Hippocampal formation (tissue), 2 donors: ENCODE measurements at places on chromosomes 6 and 20.

DNA sequence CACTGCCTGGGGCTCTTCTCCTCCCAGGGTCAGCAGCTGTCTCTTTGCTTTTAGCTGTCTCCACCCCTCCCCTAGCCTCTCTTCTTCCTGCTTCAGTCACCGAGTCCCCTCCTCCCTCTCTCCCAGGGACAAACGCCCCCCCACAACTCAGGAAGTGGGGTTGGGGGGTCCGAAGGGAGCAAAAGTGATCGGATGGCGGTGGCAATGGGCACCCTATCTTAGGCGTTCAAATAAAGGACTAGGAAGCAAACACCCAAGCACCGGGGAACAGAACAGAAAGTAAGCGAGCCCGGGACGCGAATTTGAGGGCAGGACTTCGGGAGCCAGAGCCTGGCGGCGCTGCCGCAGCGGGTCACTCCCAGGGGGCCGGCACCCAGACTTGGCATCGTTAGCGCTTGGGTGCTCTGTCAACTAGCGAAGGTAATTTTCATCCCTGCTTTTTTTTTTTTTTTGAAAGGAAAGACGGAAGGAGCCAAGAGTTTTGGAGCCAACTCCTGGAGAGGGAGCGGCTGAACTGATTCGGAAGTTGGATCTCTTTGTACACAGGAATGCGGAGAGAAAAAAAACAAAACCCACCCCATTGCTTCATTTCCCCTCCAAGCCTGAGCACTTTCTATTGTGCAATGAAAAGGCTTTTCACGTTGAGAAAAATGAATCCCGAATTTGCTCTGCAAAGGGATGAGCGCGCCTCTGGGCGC, 815 bp upstream of the ITPR3 start:
- DNase-seq: no peak

DNA sequence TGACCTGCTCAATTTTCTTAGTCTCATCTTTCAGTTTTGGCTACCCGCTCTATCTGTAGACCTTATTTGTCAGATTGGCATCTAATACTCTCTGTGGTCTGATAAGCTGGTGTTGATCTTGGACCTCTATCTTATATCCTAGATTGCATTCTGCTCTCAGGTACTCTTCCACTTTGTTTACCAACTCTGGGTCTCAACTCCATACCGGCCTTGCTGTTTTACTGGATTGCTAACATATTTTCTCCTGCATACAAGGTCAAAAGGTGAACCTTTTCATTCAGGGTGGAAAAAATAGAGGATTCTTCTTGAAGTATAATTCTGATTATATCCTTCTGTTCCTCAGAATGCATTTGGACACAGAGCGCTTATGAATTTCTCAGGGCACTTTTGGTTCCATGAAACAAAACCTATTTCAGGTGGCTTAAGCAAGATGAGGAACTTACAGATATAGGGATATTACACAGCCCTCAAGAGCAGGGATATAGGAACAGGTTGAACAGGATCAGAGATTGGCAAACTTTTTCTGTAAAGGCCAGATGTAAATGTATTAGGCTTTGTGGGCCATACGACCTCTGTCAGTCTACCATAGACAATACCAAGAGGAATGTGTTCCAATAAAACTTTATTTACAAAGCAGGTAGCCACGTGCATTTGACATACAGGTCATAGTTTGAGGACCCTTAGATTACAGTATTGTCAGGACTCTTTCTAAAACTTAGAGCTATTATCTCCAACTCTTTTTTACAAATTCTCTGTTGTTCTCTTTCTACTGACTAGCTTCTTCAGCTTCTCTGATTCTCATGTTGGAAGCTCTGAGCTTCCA, 2.5 kb upstream of the SH3BGRL2 start:
- no peak for DNase-seq

DNA sequence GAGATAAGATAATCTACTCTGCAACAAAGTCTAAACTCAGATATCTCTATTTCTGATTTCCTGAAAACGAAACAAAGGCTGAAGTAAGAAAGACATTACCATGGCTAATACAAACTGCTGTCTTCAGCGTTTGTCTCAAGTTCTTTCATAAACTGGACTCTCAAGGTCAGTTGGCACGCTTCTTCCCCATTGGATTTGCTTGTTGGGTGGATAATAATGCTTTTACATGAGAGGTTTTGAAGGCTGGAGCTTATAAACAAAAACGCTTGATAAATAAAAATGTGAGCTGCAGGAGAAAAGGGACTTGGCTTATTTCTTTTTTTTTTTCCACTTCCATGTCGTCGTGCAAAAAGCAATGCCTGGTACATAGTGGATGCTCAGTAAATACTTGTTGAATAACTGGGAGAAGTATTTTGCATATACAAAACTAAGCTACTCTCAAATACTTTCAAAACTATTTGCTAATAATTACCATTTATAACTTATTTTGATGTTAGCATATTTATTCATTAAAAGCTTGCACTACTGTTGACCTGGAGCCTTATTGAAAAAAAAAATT, 65.7 kb upstream of the EEF1A1 start:
- no peak for DNase-seq

- DNase-seq: no peak
Observed at GRCh38 chr6:41645007-41645618, 6.8 kb downstream of the MDFI start.

DNA sequence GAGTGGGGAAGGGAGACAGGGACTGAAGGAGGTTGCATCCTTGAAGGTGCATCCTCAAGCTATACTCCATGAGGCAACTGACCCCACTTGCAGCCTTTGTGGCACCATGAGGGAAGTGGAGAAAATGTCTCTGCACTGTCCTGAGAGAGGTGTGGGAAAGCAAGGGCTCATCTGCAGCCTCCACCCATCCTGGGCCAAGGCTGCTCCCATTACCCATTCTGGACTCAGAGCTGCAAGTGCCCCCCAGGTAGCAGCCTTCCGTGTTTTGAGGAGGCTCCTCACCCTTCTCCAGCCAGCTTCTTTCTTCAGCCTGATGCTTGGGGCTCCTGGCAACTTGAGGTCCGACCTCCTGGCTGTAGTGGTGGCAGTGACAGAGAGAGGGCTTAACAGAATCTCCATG, 294.6 kb downstream of the CDH26 start:
- no peak for DNase-seq
